SK-N-MC (cell line): ENCODE measurements at places on chromosomes 5 and 9.

- no peak for DNase-seq
Observed at GRCh38 chr9:14766299-14766698, 43.8 kb upstream of the CER1 start.

DNA sequence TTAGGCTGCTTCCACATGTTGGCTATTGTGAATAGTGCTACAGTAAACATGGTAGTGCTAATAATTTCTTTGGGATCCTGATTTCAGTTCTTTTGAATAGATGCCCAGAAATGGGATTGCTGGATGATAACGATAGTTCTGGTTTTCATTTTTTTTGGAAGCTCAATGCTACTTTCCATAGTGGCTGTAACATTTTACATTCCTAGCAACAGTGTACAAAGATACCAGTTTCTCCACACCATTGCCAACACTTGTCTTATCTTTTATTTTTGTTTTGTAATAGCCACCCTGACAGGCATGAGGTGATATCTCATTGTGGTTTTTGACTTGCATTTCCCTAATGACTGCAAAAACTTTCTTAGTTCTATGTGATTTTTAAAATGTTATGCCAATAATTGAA is 68.8 kb upstream of the LRRC70 start:
- DNase-seq, result no peak

DNA sequence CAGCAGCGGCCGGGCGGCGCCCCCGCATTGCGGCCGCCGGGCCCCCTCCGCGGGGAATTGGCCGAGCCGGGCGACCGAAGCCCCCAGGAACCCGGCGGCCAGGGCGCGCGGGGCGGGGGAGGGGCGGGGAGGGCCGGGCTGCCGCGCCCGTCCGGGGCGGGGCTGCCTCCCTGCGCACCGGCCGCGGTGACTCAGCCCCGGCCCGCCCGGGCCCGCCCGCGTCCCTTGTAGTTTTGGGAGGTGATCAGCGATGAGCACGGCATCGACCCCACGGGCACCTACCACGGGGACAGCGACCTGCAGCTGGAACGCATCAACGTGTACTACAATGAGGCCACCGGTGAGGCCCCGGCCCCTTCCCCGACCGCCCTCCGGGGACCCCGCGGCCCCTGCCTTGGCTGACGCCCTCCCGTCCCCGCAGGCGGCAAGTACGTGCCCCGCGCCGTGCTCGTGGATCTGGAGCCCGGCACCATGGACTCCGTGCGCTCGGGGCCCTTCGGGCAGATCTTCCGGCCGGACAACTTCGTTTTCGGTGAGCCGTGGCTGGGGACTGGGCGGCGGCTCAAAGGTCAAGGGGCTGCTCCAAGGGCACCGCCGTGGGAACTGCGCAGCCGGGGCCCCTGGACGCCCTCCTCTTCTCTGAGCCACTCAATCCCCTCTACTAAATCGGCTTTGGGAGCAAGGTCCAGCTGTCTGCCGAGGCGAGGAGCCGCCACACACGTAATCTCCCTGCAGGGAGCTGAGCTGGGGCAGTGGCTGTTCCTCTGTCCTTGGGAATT is 592 bp downstream of the TUBB4B start:
- DNase-seq, result no peak

GRCh38 chr9:84622981-84623380 is 46.5 kb upstream of the NTRK2 start:
- DNase-seq, result no peak

- DNase-seq, result no peak
Observed at GRCh38 chr9:92534674-92535073, 1.1 kb downstream of the ECM2 start.
